ENCODE measurements at places on chromosomes 1 and 21. TPM values are rescaled to one million over a fixed set of nuclear protein-coding genes. Genes with fewer than 3 reads are reported as not detected.

The PEF1 gene
- 36.4 TPM for total RNA-seq

- H3K4me3 ChIP-seq, result no peak overlapping the region
- H3K4me1 ChIP-seq, result no peaks in the 10 kb centered on the region
- H3K27me3 ChIP-seq, result no peaks in the 10 kb centered on the region
- H3K27ac ChIP-seq, result no peak overlapping the region
- no peaks in the 10 kb centered on the region for H3K36me3 ChIP-seq
- DNase-seq, result no peak
These were observed 201.6 kb downstream of the RWDD3 start for GRCh38 chr1:95435611-95436010.

DNA sequence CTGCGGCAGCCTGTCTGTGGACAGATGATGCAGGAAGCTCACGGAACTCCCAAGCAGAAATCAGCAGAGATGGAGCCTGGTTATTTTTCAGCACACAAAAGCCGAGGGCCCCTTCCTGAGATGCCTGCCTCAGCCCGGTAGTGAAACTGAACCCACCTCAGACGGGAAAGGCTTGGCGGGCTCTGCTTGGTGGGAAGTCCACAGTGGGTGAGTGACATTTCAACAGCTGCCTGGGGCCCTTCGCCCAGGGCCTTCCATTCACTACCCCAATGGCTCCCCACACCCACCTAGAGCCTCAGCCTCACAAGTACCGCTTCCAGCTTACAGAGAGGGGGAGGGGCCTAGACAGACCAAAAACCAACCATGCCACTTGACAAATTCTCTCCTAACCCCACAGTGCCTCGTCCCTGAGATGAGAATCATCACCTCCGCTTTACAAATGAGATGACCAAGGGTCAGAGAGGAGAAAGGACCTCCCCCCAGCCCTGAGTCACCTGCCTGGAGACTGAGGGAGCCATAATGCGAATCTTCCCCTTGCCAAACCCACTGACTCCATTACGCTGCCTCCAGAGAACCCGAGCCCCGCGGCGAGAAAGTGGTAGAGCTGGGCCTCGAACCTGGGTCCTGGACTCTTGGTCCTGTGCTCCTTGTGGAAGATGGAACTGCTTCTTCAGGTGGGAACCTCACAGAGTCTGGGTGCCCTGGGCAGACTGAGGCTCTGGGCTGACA lies 3.4 kb upstream of the ECE1 start:
- H3K4me3 ChIP-seq, result peak overlapping the region; percentile 7
- peaks cover 70% of the 10 kb centered on the region for H3K4me1 ChIP-seq
- H3K27me3 ChIP-seq, result no peaks in the 10 kb centered on the region

The ATP5IF1 gene
- total RNA-seq, result 430 TPM

DNA sequence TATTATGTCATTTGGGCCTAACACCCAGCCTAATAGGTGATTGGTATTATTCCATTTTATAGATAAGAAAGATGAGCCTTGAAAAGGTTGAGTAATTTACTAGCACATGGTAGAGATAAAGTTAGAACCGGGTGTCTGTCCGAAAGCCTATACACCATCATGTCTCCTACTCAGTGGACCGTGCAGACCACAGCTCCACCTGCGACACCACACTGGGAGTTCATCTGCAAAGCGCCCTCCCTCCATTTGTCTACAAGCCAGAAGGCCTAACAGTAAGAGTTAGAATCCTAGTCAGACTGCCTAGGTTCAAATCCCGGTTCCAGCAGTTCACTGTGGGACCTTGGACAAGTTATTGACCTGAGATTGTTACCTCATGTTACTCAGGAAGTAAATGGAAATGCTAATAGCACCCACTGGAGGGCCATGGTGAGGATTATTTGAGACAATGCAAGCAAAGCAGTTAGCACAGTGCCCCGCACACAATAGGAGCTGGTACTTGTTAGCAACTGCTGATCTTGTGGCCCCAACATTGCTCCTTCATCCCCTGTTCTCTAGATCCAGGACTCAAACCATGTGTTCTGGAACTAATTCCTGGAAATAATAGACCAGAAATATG lies 20.5 kb downstream of the ARMH1 start:
- no peak for DNase-seq
- H3K27ac ChIP-seq, result no peak overlapping the region
- peaks cover 4% of the 10 kb centered on the region for H3K27me3 ChIP-seq
- H3K4me1 ChIP-seq, result no peaks in the 10 kb centered on the region

- no peak overlapping the region for H3K4me3 ChIP-seq
- DNase-seq, result no peak
- H3K4me1 ChIP-seq, result peaks cover 5% of the 10 kb centered on the region
- no peaks in the 10 kb centered on the region for H3K36me3 ChIP-seq
- H3K27me3 ChIP-seq, result no peaks in the 10 kb centered on the region
- no peak overlapping the region for H3K27ac ChIP-seq
These were observed 641.5 kb upstream of the PLXNA2 start for GRCh38 chr1:208885650-208886049.

The AMY1C gene
- not detected for total RNA-seq

The SLC1A7 gene
- total RNA-seq, result 0.44 TPM

GRCh38 chr1:16076031-16076864 lies 2.8 kb upstream of the FAM131C start:
- H3K36me3 ChIP-seq, result no peaks in the 10 kb centered on the region
- no peak for DNase-seq
- peak overlapping the region; percentile 64 for H3K27ac ChIP-seq
- H3K27me3 ChIP-seq, result peaks cover 16% of the 10 kb centered on the region
- H3K4me3 ChIP-seq, result no peak overlapping the region
- peaks cover 58% of the 10 kb centered on the region for H3K4me1 ChIP-seq

DNA sequence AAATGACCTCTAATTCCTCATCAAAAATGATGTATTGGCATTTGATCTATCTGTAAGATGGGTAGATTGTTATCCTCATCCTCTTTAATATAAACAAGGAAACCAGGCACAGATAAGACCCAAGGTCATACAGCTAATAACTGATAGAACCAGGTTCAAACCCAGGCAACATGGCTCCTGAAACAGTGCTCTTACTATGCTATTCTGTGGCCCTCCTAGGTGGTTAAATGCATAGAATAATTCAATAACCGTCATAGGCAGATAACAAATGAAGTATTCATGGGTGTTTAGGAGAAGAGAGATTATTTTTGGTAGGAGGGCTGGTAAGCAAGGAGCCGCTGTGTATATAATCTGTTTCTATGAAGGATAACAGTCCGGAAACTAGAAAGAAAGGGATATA lies 46.4 kb downstream of the DHX9 start:
- no peak overlapping the region for H3K27ac ChIP-seq
- H3K36me3 ChIP-seq, result peaks cover 89% of the 10 kb centered on the region
- no peaks in the 10 kb centered on the region for H3K4me1 ChIP-seq
- H3K4me3 ChIP-seq, result no peak overlapping the region
- DNase-seq, result no peak

The PADI4 gene
- total RNA-seq, result 0.22 TPM

DNA sequence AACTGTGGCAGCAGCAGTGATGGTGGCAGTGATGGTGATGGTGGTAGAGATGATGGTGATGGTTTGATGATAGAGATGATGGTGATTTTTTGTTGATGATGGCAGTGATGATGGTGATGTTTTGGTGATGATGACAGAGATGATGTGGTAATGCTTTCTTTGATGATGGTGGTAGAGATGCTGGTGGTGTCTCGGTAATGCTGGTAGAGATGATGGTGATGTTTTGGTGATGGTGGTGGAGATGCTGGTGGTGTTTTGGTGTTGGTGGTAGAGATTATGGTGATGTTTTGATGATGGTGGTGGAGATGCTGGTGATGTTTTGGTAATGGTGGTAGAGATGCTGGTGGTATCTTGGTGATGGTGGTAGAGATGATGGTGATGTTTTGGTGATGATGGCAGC lies 131.6 kb downstream of the NAV1 start:
- H3K36me3 ChIP-seq, result no peaks in the 10 kb centered on the region
- H3K4me1 ChIP-seq, result peaks cover 43% of the 10 kb centered on the region
- no peaks in the 10 kb centered on the region for H3K27me3 ChIP-seq
- no peak overlapping the region for H3K4me3 ChIP-seq
- H3K27ac ChIP-seq, result no peak overlapping the region

DNA sequence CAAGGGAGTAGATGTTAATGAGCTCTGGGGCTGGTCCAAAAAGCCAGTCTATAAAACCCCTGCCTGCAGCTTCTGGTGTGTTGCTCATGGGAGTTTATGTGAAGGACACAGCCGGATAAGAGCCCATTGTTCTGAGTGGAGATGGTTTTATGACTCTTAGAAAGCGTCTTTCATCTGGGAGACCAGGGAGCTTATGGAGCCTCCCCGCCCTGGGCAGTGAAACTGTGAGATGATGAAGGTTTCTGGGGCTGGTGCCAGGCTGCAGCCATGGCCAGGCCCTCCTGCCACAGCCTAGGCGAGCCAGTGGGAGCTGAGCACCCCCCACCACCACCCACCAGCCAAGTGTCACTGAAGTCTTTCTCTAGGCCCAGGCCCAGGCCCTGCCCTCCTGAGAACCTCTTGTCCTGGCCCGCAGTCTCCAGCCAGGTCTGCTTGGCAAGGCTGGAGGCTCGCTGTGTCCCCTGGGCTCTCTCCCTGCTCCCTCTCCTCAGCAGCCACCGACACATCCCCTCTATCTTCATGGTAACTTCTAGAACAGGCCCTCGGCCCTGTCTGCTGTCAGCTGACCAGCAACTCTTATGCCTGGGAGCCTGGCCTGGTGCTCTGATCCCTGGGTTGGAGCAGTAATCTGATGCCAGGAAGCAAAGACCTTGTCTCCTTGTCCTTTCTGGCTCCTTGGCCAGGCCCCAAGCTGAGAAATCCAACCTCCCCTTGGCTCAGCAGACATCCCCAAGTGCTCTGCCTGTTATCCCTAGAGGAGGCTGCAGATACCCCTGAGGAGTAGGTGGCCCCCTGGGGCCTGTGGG lies 7.6 kb upstream of the ARHGEF10L start:
- H3K4me1 ChIP-seq, result peaks cover 27% of the 10 kb centered on the region
- peak overlapping the region; percentile 89 for H3K27ac ChIP-seq
- no peaks in the 10 kb centered on the region for H3K27me3 ChIP-seq
- no peak overlapping the region for H3K4me3 ChIP-seq
- DNase-seq, result peak; percentile 80

The TBX15 gene
- 0.63 TPM for total RNA-seq

The OLIG2 gene
- not detected for total RNA-seq

GRCh38 chr1:92473781-92474495 lies 12.8 kb downstream of the GFI1 start:
- peaks cover 4% of the 10 kb centered on the region for H3K4me1 ChIP-seq
- H3K4me3 ChIP-seq, result no peak overlapping the region
- H3K27ac ChIP-seq, result no peak overlapping the region

DNA sequence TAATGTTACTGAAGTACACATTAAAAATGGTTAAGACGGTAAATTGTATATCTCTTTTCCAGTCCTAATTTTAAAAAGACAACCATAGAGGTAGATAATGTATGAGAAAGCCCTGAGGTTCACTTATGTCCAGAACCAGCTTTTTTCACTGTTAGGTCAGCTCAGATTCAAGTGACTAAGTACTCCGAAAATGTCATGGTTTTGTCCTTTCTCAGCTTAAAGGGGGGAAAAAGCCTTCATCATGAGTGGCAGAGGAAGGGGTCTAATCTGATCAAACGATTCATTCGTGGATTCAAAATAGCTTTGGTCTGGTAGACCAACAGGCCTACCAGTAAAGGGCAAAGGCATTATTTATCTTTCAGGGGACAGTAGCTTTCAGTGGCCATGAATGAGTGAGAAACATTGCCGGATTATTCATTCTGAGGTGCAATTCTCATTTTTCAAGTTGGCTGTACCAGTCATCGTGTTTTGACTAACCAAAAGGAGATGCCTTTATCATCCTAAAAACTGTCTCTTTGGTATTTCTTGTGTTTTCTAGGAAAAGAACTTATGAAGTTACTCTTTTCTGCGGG lies 208.4 kb downstream of the HHIPL2 start:
- no peaks in the 10 kb centered on the region for H3K36me3 ChIP-seq
- no peaks in the 10 kb centered on the region for H3K4me1 ChIP-seq
- H3K27me3 ChIP-seq, result peaks cover 8% of the 10 kb centered on the region
- no peak for DNase-seq
- no peak overlapping the region for H3K4me3 ChIP-seq

Data from left ventricle myocardium inferior (tissue), 1 donor.